ENCODE measurements at places on chromosomes 1 and 21.
A peak's percentile ranks its signal among the peaks of the same experiment; 100 is the strongest.

GRCh38 chr1:220680085-220680687 lies 10.0 kb upstream of the C1orf115 start:
- DNase-seq, result peak; percentile 53

DNA sequence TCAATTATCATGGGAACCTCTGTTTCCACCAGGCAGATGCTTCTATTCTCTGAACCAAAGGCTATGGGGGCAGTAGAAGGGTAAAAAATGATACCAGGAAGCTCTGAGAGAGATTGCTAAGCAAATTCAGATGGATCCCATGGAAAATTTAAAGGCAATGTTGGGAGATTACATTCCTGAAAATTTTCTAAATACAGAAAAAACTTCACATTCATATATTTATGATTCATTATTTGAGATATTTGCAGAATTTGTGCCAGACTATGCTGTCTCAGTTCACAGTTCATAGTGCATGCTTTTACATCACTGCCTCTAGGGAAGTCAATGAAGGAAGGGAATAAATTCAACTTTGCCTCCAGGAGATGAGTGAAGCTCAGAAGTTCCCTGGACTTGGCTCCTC lies 57.5 kb downstream of the KCNT2 start:
- DNase-seq, result no peak

DNA sequence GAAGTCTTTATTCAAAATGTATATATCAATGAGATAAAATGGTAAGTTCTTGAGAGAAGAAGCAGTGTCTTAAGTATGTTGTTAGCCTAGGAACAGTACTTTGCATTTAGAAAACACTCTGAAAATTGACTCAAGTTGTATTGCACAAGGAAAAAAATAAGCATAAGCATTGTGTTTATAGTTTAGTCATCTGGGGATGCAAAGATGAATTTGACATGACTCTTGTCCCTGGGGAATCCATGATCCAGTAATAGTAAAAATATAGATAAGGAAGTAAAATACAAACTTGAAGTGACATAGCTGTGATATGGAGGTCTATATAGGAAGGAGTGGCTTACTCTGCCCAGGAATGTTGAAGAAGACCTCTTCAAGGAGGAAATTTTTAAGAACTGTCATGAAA lies 185.0 kb upstream of the PTBP2 start:
- DNase-seq, result peak; percentile 54

- no peak for DNase-seq
Measured at GRCh38 chr1:180969434-180969833, 53.2 kb downstream of the STX6 start.

DNA sequence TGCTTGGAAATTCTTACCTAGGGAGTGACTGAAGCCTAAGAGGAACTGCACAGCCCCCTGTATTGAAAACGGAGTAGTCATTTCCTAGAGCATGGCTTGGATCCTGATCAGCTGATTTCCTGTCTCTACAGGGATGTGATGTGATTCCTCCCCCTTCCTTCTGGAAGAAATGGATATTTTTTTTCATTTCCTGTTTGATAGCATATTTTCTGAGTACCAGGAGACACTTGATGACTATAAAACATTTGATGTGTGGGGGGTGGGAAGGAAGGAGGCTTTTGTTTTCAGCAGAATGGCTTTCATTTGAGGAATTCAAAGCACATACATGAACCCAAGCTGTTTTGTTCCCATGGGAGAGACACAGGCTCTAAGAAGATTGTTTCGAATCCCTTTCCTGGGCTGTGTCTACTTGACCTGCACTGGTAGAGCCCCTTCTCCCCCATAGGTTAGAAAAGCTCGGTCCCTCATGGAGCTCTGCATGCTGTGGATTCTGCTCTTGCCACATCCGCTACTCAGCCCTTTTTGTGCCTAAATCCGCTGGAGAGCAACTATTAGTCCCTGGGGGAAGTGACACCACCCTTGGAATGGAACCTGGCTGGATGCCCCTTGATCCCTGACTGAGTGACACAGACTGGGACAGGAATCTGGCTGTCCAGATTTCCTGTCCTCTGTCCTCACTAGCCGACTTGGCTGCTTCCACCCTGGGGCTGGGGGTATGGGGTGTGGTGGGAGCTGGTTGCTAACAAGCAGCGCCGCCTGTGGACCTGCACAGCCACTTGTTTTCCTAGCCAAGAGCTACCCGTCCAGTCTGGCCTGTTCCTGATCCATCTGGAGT lies 71.8 kb upstream of the MACF1 start:
- peak; percentile 51 for DNase-seq

DNA sequence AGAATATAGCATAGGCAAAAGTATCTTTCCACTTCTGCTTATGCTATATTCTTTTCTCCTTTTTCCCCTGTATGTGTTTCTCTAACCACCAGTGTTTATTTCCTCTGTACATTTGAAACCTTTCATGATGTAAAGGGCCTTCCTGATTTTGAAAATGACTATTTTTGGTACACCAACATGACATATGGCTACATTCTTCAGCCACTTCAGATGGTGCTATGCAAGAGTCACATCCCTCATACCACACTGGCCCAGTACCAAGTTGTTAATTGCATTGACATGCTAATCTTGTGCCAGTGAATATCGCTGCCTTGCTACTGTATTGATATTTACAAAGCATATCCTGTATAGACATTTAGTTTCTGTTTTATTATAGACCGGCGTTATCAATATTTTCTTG lies 408.7 kb downstream of the NCAM2 start:
- DNase-seq, result no peak

DNA sequence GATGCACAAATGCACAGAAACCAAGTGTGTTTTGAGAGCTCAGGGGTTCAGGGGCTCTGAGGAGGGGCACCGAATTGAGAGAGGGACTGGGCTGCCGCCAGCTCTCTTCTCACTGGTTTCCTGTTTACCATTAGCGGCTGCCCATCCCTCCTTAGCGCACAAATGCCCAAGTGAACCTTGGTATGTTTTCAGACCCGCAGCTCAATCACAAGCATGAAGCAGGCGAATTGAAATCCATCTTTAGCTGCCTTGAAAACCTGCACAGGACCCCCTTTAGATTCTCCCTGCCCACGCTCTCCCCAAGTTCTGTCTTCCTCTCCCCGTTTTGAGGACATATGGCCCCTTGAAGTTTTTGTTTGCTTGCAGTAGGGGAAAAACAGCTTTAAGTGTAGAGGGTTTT lies 61.1 kb upstream of the ACOT11 start:
- DNase-seq, result no peak

GRCh38 chr1:1004780-1005697 lies 5.1 kb upstream of the HES4 start:
- DNase-seq, result peak; percentile 39

All from fibroblast of the aortic adventitia (primary cell).